Activated CD8-positive, alpha-beta memory T cell treated with anti-CD3 and anti-CD28 coated beads for 48 hours (primary cell): ENCODE measurements at places on chromosomes 1 and 21.

GRCh38 chr1:209156991-209157390 is 426.5 kb upstream of the CAMK1G start:
- DNase-seq = no peak

DNA sequence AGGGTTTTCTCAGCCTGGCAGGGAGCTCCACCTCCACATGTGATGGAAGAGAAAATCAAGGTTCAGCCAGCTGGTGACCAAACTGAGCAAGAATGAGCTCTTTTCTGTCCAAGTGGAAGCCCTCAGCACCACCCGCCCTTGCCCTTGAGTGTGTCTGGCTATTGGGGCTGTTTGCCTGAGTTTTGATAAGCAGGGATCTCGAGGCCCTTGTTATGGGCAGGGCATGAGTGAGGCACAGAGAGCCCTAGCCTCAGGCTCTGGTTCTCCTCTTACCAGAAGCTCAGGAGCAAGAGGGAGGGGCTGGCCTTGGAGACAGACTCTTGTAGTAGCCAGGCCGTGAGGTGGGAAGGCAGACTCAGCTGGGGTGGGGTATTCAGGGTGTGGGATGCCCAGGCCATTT is 37.5 kb upstream of the ARF1 start:
- DNase-seq = no peak

DNA sequence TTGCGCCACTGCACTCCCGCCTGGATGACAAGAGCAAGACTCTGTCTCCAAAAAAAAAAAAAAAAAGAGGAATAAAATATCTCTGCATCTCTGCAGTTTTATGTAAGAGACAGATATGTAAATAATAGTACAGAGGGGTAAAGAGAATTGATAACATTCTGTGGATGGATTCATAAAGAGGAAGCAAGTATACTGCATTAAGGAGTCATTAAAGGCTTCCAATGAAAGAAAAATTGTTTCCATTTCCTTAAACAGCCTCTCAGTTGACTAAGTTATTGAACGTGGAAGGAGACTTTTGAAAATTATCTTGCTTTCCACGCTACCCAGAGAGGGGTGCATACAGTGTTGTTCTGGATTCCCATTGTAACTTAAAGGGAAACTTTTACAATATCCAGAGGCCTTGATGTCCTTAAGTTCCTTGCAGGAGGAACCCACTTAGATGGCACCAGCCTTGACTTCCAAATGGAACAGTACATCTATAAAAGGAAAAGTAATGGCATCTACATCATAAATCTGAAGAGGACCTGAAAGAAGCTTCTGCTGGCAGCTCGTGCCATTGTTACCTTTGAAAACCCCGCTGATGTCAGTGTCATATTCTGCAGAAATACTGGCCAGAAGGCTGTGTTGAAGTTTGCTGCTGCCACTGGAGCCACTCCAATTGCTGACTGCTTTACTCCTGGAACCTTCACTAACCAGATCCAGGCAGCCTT is 13.8 kb downstream of the CEP350 start:
- DNase-seq = no peak

- DNase-seq = no peak
Measured at GRCh38 chr1:23352096-23352695, 8.1 kb upstream of the HNRNPR start.

DNA sequence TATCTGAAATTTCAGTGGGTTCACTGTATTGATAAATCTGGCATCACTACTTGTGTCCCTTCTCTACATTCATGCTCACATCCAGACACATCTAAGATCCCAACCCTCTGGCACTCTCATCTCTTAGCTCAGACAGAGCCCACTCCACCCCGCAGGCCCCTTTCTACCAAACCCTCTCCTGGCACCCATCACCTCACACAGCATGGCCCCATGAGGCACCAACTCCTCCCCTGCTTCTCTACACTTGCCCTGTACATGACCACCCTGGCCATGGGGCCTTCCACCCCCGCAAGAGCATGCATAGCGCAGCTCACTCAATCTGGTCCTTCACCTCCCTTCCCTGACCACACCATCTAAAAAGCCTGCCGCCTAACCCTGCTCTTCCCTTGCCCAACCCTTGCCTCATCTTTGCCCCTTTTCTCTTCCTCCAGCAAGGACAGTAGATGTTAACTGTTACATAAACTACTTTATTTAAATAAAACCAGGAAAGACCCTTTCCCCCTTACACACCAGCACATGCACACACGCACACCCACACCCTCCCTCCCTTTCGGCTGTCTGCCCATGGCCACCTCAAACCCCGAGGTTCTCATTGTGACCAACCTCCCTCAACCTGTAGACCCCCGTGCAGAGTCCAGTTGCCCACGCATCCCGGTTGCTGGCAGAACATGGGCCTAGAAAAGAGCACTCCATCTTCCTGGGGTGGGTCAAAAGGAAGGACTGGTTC is 15.6 kb downstream of the SH3BP5L start:
- no peak for DNase-seq

DNA sequence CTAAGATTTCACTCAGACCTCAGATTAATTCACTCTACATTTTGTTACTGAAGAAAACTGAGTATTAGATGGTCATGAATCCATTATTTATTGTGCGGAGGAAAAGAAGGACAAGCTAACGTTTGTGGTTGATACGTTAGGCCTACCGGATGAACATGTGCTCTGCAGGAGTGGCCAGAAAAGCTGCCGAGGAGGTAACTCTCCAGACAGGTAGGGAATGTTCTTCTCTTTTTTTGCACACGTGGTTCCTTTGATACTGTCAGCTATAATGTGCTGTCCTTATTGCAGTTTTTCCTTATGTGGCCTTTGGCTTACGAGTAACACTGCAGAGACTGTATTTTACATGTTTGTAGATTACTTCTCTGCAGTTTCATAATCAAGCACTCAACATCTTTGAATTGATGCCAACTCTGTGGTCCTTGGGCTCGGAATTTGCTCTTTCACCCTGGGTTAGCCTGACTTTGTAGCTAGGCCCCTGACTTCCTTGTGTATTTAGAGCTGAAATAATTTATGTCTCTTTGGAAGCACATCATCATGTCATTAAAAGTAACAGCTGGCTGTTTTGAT is 13.6 kb downstream of the MTR start:
- no peak for DNase-seq
